ENCODE measurements at places on chromosomes 7 and 10.

GRCh38 chr10:100506596-100507356, 12.9 kb downstream of the SEC31B start:
- H3K4me1 ChIP-seq = peaks cover 4% of the 10 kb centered on the region
- no peak overlapping the region for H3K4me3 ChIP-seq

- H3K36me3 ChIP-seq = no peaks in the 10 kb centered on the region
- no peaks in the 10 kb centered on the region for H3K27me3 ChIP-seq
- no peaks in the 10 kb centered on the region for H3K4me1 ChIP-seq
Observed at GRCh38 chr7:38463277-38464225, 167.6 kb downstream of the AMPH start.

GRCh38 chr7:106520962-106521514, 139.9 kb downstream of the CCDC71L start:
- DNase-seq = no peak
- peaks cover 4% of the 10 kb centered on the region for H3K27me3 ChIP-seq
- no peaks in the 10 kb centered on the region for H3K36me3 ChIP-seq
- H3K4me3 ChIP-seq = no peak overlapping the region
- no peaks in the 10 kb centered on the region for H3K4me1 ChIP-seq
- no peak overlapping the region for H3K27ac ChIP-seq

- H3K27ac ChIP-seq = no peak overlapping the region
- H3K4me3 ChIP-seq = no peak overlapping the region
- no peak for DNase-seq
- no peaks in the 10 kb centered on the region for H3K36me3 ChIP-seq
Observed at GRCh38 chr10:58026036-58026435, 241.7 kb downstream of the IPMK start.

DNA sequence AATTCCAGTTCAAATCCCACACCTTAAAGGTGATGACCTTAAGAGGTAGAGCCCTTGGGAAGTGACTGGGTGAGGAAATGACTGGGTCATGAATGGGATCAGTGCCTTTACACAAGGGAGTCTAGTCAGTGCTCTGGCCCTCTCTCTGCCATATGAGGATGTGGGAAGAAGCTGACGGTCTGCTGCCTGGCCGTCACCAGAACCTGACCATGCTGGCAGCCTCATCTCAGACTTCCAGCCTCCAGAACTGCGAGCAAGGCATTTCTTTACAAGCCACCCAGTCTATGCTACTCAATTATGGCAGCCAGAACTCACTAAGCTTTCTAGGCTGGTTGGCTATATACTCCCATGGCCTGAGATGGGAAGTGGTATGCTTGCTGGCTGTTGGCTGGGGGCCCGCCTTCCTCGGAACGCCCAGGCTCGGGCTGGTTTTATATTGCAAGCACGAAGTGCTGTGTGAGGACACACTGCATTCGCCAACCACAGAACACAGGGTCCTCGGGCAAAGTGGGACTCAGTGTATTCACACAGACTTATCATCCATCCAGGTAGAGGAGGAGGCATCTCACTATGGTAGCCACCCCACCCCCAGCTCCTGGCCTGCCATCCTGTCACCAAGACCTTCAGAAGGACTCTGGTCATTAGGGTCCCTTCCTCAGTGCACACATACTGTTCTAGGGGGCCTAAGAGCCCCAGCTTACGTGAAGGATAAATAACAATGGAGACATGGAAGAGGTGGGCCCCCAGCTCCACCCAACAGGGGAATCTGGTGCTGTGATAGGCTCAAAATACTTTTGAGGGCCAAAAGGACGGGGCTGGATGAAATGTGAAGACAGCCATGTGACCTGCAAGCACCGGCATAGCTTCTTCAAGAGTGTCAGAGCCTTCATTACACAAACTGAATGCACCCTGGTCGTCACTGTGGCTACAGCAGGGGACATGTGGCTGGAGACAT, 49.0 kb downstream of the ZRANB1 start:
- no peaks in the 10 kb centered on the region for H3K27me3 ChIP-seq
- no peak for DNase-seq
- no peak overlapping the region for H3K27ac ChIP-seq
- peaks cover 85% of the 10 kb centered on the region for H3K36me3 ChIP-seq

- H3K27me3 ChIP-seq = no peaks in the 10 kb centered on the region
- H3K36me3 ChIP-seq = peaks cover 10% of the 10 kb centered on the region
- H3K27ac ChIP-seq = no peak overlapping the region
- H3K4me1 ChIP-seq = peaks cover 6% of the 10 kb centered on the region
Observed at GRCh38 chr10:69352569-69353264, 64.0 kb downstream of the TACR2 start.

GRCh38 chr10:92200564-92200963, 90.3 kb downstream of the CPEB3 start:
- H3K27ac ChIP-seq = no peak overlapping the region
- H3K4me3 ChIP-seq = no peak overlapping the region
- no peaks in the 10 kb centered on the region for H3K27me3 ChIP-seq
- H3K36me3 ChIP-seq = no peaks in the 10 kb centered on the region

DNA sequence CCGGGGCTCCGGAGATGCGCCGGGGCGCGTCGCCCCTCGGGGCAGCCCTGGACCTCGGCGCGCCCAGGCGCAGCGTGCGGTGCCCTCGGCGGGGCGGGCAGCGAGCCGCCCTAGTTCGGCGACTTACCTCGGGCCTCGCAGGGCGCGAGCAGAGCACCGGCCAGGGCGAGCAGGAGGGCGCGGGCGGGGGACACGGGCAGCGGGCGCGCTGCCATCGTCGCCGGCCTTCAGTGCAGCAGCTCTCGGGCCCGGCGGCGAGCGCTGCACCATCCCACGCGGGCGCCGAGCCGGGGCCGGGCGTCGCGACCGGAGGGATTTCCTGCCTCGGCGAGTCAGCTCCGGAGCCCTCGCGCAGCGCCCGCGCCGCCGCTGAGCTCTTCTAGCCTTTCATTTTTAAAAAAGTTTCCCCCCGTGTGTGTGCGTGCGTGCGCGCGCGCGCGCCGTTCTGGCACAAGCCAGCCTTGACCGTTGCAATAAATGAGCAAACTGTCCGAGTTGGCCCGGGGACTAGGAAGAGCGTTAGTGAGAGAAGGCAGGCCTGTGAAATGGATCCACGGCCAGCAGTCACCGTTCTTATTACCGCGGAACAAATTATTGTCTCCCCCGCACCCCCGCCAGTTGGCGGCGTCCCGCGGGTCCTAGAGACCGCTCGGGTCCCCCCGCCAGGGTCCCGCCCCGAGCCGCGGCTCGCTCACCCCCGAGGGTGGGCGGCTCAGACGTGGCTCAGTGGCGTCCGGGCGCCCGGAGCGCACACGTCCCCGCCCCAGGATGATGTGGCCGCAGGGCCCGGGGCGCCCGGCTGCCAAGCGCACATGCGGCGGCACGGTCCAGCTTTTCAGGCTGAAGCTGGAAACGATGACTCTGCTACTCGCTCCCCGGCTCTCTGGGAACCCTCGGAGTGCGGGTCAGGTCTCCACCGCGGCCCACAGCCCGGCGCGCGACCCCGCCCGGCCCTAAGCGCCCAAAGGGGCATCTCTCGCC, at the start of gene ADAM12:
Gene ADAM12 (minus strand): TSS at position 547 of the 981 bp plus-strand sequence. CDS start 332 bp downstream, at position 215.
- H3K4me1 ChIP-seq = peaks cover 8% of the 10 kb centered on the region
- H3K4me3 ChIP-seq = peak within 1 kb of the TSS; percentile 84
- peak; percentile 71 for DNase-seq
- peak within 1 kb of the TSS; percentile 73 for H3K27ac ChIP-seq

DNA sequence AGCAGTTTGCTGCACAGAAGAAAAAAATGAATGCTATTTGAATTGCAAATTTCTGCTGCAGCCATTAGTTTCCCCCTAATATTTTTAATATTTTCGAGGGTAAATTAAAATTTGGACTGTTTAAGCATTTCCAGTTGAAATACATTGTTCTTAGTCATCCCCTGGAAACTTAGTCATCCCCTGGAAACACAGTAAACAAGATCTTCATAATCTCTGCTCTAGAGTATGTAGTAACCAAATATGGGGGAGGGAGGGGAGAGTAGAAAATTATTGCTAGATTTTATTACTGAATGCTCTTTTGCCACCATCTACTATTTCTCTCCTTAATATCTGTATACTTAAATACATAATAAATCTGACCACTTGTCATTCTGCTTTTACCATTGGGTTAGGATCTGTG, 1053.3 kb downstream of the SORCS1 start:
- no peaks in the 10 kb centered on the region for H3K27me3 ChIP-seq
- no peaks in the 10 kb centered on the region for H3K36me3 ChIP-seq
- H3K27ac ChIP-seq = no peak overlapping the region
- H3K4me1 ChIP-seq = no peaks in the 10 kb centered on the region
- DNase-seq = peak; percentile 5

GRCh38 chr10:4888236-4888635, 62.2 kb downstream of the AKR1E2 start:
- no peaks in the 10 kb centered on the region for H3K27me3 ChIP-seq
- H3K27ac ChIP-seq = no peak overlapping the region
- no peak overlapping the region for H3K4me3 ChIP-seq
- no peaks in the 10 kb centered on the region for H3K4me1 ChIP-seq

- H3K27me3 ChIP-seq = no peaks in the 10 kb centered on the region
- H3K4me1 ChIP-seq = no peaks in the 10 kb centered on the region
- DNase-seq = no peak
Observed at GRCh38 chr7:138710536-138711385, 9.6 kb upstream of the SVOPL start.

- H3K27me3 ChIP-seq = no peaks in the 10 kb centered on the region
- peaks cover 10% of the 10 kb centered on the region for H3K4me1 ChIP-seq
- no peak for DNase-seq
- H3K27ac ChIP-seq = no peak overlapping the region
- H3K4me3 ChIP-seq = no peak overlapping the region
Observed at GRCh38 chr7:66055321-66055956, 20.2 kb upstream of the ASL start.

DNA sequence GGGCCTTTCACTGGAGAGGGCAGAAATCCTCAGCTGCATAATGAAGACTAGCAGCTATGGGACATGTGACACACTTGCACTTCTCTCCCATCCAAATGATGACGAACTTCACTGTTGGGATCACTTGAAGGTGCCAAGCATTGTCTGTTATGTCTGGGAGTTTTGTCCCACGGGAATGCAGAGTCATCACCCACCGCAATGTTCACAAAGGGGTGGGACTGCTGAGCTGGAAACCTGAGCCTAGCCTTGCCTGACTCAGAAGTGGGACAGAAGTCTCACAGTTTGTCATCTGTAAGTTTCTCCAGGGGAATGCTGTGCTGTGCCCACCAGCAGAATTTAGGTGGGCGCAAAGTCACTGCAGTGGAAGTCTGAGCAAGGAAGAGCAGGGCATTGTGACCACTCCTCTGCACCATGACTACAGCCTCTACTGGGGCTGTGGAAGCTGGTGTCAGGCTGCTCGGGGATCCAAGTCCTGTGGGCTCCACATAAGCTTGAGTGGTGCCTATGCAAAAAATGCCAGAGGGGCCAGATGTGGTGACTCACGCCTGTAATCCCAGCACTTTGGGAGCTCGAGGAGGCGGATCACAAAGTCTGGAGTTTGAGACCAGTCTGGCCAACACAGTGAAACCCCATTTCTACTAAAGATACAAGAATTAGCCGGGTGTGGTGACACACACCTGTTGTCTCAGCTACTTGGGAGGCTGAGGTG, 472.0 kb upstream of the CNTNAP2 start:
- H3K36me3 ChIP-seq = no peaks in the 10 kb centered on the region
- H3K27me3 ChIP-seq = no peaks in the 10 kb centered on the region
- H3K4me3 ChIP-seq = no peak overlapping the region
- H3K4me1 ChIP-seq = no peaks in the 10 kb centered on the region

DNA sequence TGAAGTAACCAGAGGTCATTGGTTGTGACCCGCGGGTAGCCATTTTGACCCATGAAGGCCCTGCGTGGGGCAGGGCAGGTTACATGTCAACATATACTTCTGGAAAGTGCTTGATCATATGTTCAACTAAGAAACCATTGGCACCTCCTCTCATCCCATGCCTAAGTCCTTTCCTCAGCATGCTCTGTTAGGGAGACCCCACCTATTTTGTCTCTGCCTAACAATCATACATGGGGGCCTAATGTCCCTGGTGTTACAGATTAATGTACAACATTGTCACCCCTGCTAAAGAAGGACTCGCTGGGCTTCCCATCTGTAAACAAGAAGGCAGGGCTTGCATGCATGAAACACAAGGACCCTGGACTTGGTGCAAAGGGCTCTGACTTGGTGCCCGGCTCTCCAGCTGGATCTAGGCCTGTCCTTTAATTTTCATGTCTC, 133.7 kb upstream of the TNS3 start:
- no peaks in the 10 kb centered on the region for H3K36me3 ChIP-seq

DNA sequence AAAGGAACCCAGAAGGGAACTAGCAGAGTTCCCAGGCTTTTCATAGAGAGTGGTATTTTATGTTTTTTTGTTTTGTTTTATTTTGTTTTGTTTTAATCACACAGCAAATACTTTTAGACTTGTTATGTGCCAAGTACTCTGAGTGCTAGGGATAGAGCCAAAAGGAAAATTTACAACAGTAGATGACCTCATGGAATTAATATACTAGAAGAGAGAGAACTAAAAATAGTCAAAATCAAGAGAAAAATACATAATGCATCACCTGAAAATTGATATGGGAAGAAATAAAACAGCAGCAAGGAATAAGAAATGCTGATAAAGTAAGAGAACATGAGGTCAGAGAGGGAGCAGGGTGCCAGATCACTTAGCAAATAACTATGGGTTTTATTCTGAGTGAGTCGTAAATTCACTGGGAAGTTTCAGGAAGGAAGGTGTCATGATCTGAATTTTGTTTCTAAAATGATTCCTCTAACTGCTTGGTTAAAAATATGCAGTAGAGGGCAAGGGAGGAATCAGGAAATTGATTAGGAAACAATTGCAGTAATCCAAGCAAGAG, 351.0 kb downstream of the ANKRD7 start:
- no peaks in the 10 kb centered on the region for H3K36me3 ChIP-seq
- H3K4me1 ChIP-seq = no peaks in the 10 kb centered on the region
- H3K27ac ChIP-seq = no peak overlapping the region
- H3K4me3 ChIP-seq = no peak overlapping the region
- DNase-seq = no peak

DNA sequence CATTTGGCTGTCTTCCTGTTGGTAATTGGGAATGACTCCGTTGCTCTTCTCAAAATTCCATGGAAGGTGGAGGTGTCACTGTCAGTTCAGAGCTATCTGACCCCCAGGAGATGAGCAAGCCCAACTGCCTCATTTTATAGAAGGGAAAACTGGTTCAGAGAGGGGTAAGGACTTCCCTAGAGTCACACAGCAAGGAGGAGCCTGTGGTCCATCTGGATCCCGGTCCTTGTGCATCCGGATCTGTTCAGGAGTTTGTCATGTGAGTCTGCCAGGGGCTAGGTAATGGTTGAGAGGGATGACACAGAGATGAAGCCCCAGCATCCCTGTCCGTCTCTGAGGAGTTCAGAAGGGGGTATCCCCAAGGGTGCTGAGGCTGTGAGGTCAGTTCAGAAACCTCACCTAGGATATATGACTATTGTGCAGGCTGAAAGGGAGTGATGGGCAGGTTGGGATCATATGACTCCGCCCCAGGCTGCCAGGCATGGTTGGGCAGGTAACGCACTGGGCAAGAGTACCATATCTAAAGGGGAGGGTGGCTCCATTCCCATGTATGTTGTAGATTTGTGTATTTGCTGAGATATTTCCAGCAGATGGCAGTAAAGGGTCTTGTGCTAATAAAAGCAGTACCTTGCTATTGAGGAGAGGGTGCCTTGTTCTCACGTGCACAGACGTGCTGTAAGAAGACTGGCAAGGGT, 16.0 kb upstream of the SLC29A3 start:
- DNase-seq = peak; percentile 67
- no peaks in the 10 kb centered on the region for H3K27me3 ChIP-seq
- H3K4me3 ChIP-seq = no peak overlapping the region
- no peak overlapping the region for H3K27ac ChIP-seq
- H3K36me3 ChIP-seq = no peaks in the 10 kb centered on the region

- H3K36me3 ChIP-seq = no peaks in the 10 kb centered on the region
- H3K27ac ChIP-seq = no peak overlapping the region
- H3K4me1 ChIP-seq = no peaks in the 10 kb centered on the region
- no peaks in the 10 kb centered on the region for H3K27me3 ChIP-seq
- DNase-seq = no peak
Observed at GRCh38 chr7:84446991-84447480, 252.4 kb upstream of the SEMA3A start.

GRCh38 chr10:14924013-14924412, 29.9 kb downstream of the DCLRE1C start:
- no peaks in the 10 kb centered on the region for H3K27me3 ChIP-seq
- DNase-seq = no peak
- no peak overlapping the region for H3K27ac ChIP-seq

Data from mesenchymal stem cell (in vitro differentiated cells and primary cell).